ENCODE measurements at places on chromosomes 4 and X. TPM values are rescaled to one million over a fixed set of nuclear protein-coding genes. Genes with fewer than 3 reads are reported as not detected.
A peak's percentile ranks its signal among the peaks of the same experiment; 100 is the strongest.

DNA sequence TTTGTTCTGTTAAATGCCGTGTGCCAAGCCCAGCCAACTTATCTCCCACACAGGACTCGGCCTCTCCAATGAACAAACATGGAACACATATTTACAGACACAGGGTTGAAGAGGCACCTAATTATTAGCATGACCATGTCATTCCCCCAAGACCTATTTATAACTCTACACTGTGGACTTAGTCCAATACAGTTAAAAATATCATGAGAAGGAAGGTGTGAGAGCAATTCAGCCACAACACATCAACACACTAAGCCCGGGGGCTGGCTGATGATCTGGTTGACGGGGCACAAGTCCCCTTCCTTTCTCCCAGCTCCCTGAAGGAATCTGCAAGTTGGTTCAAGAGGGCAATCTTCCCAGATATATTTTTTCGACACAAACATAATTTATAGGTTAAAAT is 28.1 kb downstream of the MANBA start:
- DNase-seq: no peak

- DNase-seq: no peak
Observed at GRCh38 chrX:6660567-6661264, 125.8 kb upstream of the VCX3A start.

DNA sequence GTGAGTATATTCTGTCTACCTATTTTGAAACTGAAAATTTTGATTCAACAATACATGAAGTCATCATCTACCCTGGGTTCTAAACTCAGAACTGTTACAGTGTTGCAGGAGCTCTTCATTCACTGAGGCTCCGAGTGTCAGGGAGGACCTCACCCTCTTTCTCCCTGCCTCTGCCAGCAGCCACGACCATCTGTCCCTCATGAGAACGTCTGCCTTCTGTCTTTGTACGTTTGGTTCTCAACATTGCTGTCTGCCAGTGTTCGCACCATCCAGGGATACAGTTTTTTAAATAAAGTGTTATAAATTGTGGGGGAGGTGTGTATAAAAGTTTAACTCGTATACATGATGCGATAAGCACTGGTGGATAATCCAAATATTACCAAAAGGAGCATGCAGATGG is 55.5 kb downstream of the TRAPPC11 start:
- no peak for DNase-seq

DNA sequence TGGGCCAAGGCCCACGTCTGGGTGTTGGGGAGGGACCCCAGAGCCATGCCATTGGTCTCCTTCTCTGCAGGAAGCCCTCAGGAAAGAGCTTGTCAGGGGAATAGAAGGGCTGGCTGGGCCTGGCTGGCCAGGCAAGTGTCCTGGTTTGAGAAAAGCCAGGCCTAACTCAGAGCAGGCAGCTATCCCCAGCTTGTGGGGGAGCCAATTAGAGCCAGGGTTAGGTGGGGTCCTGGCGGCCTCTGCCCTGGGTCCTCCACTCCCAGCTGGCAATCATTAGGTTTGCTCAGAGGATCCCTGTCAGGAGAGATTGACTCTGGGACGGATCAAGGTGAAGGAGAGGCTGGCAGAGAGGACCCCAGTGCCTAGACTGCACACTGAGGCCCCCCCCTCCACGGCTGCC is 64.8 kb downstream of the PJA1 start:
- DNase-seq: no peak

- DNase-seq: no peak
Observed at GRCh38 chrX:11397680-11398079, 104.5 kb downstream of the AMELX start.

DNA sequence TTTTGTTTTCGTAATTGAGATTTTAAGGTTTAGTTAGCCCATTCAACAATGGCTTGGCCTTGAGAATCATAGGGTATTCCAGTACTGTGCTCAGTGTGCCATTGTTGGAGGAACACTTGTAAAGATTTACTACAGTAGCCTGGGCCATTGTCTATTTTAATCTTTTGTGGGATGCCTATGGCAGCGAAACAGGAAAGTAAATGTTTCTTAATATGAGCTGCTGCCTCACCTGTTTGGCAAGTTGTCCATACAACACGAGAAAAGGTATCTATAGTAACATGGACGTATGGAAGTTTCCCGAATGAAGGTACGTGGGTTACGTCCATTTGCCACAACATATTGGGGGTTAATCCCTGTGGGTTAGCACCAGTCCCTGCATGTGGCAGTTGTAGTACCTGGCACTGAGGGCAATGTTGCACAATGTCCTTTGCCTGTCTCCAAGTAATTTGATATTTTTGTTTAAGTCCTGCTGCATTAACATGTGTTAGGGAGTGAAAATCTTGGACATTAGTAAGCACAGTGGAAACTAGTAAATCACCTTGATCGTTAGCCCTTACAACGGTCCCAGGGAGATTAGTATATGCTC is 38.6 kb upstream of the AADAT start:
- peak; percentile 27 for DNase-seq

Gene GPRASP3
- 1.1 TPM for total RNA-seq

Gene HELT
- total RNA-seq: not detected

Gene GLRA2
- total RNA-seq: not detected

Gene FREM3
- total RNA-seq: not detected
